ENCODE measurements at places on chromosomes 7 and 10.
A peak's percentile ranks its signal among the peaks of the same experiment; 100 is the strongest.

GRCh38 chr7:73885975-73886798 lies 25.2 kb downstream of the TMEM270 start:
- no peak for DNase-seq

- no peak for DNase-seq
Measured at GRCh38 chr10:116664631-116665030, 43.9 kb downstream of the PNLIPRP2 start.

- DNase-seq: no peak
Measured at GRCh38 chr10:3623746-3624145, 161.3 kb downstream of the KLF6 start.

DNA sequence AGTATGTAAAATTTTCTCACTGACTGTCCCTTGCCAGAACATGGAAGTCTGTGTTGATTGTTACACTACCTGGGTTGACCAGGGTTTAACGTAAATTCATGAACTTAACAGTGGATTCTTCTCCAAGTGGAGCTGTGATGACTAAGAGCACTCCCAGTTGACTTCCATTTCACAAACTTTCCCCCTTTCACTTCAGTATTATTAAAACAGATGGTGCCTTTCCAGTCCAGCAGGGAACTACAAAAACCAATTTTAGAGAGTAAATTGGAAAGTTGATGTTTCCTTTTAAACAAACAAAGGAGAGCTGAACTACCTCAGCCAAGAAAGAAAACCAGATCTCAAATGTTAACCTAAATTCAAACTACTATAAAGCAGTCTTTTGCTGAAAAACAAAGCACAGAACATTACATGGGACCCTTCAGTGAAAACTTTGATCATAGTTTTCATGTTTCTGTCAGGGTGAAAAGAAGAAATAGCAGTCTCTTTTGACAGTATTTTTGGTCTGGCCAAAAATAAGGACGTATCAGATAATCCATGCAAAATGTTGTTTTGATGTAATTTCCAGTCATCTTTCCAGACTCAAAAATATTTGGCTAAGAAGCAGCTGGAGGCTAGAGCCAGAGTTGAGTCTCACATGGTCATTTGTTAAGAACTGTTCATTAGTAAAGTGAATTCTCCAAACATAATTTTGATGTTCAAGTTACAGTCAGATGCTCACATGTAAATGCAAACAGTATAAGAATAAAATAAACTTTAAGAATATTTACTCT lies 479.9 kb upstream of the AKR1E2 start:
- no peak for DNase-seq

GRCh38 chr10:46263831-46264268 lies 22.9 kb upstream of the ANTXRL start:
- no peak for DNase-seq

DNA sequence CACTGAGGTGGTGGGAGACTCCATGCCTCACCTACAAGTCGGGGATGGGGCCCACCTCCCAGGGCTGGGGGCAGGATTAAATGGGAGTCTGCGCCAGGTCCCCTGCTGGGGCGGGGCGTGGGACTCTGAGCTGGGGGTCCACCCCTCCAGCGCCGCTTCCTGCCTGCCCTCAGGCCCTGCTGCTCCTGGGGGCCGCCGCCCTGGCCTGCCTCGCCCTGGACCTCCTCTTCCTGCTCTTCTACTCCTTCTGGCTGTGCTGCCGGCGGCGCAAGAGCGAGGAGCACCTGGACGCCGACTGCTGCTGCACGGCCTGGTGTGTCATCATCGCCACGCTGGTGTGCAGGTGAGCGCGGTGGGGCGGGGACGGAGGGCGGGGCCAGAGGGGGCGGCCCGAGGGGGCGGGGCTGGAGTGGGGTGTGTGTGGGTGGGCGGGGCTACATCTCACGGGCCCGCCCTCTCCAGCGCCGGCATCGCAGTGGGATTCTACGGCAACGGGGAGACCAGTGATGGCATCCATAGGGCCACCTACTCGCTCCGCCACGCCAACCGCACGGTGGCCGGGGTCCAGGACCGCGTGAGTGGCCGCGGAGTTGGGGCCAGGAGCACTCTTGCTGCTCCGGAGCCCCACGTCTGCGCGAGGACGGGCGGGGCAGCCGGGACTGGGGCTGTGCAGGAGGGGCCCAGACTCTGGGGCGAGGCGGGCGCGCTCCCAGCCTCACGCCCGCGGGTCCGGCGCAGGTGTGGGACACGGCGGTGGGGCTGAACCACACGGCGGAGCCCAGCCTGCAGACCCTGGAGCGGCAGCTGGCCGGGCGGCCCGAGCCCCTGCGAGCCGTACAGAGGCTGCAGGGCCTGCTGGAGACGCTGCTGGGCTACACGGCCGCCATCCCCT lies 15.1 kb downstream of the TTYH3 start:
- DNase-seq: no peak

DNA sequence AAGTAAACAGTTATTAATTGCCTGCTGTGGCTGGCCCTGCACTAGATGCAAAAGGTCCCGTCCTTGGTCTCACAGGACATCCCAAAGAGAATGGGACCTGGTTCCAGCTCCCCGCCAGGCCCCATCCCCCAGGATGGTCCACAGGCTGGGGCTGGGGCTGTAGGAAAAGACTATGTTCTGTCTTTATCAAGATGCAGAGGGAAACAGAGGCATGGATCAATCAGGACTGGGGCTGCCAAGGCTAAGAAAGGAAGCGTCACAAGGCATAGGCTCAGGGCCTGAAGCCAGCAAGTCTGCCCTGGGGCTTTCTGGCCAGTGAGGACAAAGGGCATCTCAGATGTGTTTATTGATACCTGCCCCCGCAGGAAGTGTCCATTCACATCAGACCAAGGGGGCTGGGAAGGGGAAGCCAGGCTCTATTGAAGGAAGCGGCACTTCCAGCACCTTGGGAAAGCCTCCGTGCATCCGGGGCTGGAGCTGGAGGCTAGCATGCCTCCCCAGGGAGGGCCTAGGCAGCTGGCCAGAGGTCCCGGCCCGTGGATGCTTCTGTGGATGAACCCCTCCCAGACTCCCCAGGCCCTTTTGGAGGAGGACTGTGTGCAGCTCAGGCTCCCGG lies 5.8 kb downstream of the VSIR start:
- DNase-seq: no peak

DNA sequence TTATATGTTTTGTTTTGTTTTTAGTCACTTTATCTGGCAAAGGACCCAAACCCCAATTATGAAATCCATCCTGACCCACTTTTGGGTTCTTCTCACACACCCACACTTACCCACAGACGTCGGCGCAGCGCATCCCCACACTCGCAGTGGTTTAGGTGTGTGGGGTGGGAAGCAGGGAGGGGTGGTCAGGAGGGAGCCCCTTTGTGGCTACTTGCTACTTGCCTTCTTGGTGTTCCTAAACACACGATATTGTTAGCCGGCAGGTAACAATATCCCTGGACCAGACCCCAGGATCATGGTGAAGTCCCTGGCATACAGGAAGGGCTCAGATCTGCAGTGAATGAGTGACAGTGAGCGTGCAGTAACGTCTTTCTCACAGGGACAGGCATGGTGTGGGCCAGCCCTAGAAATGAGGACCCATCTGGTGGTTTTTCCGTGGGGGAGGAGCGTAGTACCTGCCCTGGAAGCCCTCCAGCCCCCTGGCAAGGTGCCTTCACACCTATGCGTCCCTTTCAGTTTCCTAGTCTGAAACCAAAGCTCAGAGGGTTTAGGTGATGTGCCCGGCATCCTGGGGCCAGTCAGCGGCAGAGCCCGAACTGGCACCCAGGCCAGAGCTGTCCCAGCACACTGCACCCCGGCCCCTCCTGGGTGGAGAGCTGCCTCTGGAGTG lies 4.4 kb downstream of the SPOCK2 start:
- DNase-seq: no peak

GRCh38 chr7:19665399-19666008 lies 43.3 kb downstream of the POLR1F start:
- no peak for DNase-seq

- DNase-seq: no peak
Measured at GRCh38 chr7:46619723-46620310, 698.7 kb upstream of the IGFBP3 start.

DNA sequence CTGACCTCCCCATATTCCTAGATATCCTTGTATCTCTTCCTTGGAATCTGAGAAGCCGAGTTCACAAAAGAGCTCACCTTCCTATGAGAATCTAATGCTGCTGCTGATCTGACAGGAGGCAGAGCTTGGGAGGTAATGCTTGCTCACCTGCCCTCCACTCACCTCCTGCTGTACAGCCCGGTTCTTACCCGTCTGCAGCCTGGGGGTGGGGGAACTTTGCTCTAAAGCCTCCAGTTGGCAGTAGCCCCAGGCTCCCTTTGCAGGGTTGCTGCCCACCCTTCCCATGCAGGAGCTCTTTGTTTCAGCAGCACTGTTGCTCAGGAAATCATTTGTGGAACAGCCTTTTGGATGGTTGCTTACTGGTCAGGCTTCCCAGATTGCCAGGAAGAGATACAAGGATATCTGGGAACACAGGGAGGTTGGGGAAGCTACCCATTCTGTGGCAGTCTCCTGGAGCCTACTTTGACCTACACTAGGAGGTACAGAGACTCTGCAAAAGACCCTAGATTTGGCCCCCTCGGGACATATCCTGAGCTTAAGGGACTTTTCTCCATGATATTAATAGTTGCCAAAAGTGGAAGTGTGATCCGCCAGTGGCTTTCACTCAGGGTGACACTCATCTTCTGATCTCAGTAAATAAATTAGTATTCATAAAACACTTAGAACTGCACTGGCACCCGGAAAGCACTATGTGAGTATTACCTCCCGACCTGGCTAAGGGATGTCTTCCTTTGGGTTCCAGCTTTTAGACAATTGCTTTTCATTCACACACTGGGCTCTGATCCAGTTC lies 363.7 kb upstream of the PODXL start:
- no peak for DNase-seq

GRCh38 chr10:126880926-126881325 lies 24.3 kb upstream of the DOCK1 start:
- no peak for DNase-seq

DNA sequence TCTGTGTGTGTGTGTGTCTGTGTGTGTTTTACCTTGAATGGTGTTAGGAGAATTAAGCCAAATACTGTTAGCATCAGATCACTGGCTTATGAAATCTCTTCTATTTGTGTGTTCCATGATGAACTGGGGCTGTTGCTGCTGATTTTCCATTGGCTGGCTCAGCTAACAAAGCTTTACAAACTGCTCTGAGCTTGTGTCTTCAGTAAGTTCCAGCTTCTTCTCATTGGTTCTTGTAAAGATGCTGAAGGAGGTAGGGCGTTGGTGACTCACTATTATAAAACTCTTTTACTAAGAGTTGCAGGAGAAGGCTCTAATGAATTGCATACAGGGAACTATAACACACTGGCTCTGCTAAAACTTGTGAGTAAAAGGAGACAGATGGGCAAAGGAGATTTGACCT lies 136.4 kb upstream of the PRKCQ start:
- no peak for DNase-seq

DNA sequence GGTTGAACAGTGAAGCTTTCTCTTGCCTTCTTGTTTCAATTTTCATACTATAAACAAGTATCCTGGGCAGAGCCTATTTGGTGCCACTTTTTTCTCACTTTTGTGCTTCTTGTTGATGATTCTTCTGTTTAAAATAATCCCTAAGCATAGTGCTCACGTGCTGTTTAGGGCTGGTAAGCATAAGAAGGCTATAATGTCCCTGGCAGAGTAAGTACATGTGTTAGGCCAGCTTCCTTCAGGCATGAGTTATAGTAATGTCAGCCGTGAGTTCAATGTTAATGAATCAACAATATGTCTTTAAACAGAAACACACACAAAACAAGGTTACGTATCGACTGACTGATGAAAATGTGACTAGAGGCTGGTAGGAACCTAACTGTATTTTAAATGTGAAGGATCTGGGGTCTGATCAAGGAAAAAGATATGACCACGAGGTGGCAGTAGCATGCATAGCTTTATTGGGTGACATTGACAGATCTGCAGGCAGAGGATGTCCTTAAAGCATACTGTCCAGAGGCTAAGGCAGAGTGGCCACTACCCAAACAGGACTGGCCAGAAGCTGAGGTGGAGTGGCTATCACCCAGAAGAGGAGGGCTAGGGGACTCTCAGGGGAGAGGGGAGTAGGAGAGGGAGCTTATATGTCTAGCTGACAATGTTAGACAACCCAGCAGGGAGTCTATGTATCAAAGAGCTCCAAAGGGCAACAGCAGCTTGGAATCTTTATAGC lies 113.7 kb downstream of the BRAF start:
- DNase-seq: peak; percentile 34

- no peak for DNase-seq
Measured at GRCh38 chr7:4764402-4765007, 10.9 kb upstream of the AP5Z1 start.

GRCh38 chr10:72764151-72764550 lies 72.2 kb downstream of the MCU start:
- peak; percentile 75 for DNase-seq

GRCh38 chr10:35723059-35723458 lies 81.0 kb upstream of the FZD8 start:
- no peak for DNase-seq

- no peak for DNase-seq
Measured at GRCh38 chr7:69859342-69859741, 261.1 kb downstream of the AUTS2 start.

- DNase-seq: no peak
Measured at GRCh38 chr10:127015373-127015772, 110.1 kb downstream of the DOCK1 start.

DNA sequence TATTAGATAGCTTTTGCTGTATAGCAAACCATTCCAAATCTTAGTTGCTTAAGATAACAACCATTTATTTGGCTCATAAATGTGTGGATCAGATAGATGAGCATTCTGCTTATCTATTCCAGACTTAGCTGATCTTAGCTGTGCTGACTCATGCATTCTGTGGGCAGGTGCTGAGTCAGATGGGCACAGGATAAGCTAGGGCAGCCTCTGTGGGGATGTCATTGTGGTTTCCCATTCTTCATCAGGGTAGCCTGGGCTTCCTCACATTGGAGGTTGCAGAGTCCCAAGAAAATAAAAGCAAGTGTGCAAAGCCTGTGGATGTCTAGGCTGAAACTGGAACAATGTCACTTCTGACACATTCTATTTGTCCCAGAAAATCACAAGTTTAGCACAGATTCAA lies 917.0 kb downstream of the TYW1 start:
- DNase-seq: no peak

DNA sequence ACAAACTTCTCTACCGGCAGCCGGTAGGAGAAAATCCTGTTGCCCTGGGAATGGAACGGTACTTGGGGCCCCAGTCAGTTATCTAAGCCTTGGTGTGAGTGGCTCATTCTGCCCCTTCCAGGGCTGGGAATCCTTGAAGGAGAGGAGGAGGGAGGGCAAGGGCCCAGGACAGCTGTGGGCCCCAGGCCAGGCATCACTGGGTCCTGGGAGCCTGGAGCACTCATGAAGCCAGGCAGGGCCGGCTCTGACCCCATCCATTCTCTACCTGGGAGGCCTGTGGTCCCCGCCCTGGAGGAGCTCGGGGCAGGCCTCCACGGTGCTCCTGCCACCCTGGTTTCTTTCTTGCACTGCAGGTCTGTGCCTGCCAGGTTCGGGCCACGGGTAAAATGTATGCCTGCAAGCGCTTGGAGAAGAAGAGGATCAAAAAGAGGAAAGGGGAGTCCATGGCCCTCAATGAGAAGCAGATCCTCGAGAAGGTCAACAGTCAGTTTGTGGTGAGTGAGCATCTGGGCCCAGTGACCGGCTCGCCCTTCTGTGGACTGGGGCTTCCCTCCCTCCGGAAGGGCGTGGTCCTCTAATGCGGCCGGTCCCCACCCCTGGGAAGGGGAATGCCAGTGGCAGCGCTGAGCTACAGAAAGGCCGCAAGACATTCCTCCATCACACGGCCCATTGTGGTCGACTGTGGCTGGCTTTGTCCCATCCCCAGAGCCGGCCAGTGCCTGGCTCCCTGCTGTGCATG lies 111.3 kb downstream of the RGS10 start:
- no peak for DNase-seq

- no peak for DNase-seq
Measured at GRCh38 chr7:7122701-7123281, 59.6 kb upstream of the C1GALT1 start.

GRCh38 chr10:123573236-123574108 lies 92.7 kb upstream of the GPR26 start:
- no peak for DNase-seq
